ENCODE measurements at places on chromosomes 7 and 10.
A peak's percentile ranks its signal among the peaks of the same experiment; 100 is the strongest.

DNA sequence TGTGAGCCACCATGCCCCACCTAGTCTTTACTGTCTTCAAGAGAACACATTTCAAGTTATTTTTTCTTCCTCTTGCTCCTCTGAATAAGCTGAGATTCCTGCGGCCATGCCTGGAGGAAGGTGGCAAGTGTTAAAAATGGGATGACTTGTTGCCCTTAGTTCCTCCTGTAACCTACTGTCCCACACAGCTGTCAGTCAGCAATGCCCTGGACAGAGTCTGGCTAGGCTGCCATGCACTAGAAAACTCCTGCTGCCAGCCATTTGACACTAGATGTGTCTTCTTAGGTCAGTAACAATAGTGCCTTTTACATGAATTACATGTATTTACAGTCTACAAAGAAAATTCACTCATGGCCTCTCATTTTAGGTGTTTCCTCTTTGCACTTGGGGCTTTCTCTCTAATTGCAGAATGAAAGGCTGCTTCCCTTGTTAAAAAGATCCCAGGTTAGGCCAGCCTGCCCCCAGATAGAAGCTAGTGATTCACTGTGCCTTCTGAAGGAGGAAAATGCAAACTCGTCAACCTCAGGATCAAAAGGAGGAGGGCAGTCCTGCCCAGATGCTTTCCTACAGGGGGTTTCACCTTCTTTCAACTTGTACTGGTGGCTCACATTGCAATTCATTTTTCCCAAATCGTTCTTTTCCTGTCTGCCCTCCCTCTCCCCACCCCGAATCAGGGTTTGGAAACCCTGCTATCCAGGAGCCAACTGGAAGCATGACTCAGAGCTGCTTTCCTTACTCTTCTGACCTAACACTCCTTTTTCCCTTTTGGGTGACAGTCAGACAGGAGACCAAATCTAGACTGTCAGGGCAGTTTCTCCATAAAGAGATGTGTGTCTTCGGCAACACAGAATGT is 136.6 kb downstream of the SPAG6 start:
- no peak for DNase-seq

GRCh38 chr7:99029466-99030435 is 114.2 kb downstream of the SMURF1 start:
- peak; percentile 45 for DNase-seq

DNA sequence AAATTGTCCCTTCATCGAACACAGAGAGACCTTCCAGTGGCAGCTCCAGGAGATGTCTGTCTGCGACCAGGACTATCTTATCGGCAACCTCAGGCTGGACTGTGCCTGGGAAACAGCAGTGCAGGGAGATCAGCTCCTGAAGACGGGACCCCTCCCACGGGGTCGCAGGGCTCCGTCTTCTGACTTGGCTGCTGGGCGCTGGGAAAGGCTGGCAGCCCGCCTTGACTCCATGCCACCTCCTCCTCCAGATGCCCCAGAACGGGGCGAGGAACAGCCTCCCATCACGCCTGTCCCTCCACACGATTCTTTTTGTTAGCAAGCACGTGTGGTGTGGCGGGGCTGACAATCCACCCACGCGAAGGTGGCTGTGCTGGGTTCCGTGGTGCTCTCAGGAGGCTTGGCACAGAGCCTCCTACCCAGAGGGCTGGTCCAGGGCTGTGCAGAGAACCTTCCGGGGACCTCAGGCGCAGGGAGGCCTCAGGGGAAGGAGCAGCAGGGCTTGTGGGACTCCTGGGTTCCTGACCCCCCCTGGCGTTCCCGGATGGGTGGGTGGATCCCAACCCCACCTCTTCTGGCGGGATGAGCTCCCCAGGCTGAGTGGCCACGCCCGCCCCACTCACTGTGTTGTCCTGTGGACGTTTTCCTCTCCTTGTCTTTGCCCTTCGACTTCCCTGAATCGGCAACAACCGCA is 47.6 kb upstream of the NKX6-2 start:
- DNase-seq = peak; percentile 51

DNA sequence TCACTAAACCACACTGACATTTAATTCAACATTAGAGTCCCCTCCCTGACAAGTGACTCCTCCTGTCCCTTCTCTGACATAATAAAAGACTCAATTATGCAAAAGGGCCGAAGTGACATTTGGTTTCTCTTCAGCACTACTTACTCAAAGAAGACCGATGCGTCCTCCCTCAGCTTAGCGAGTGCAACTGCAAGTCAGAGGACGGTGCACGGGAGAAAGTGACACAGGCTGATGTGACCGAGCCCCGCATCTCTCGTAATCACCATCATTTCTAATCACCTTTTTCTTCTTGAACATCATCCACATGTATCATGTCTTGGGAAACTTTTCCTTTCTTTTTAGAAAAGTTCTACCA is 155.7 kb downstream of the TCERG1L start:
- no peak for DNase-seq

GRCh38 chr7:142770661-142771352 is at the start of gene PRSS2:
Gene PRSS2 (plus strand): TSS chr7:142770970. CDS start chr7:142770983, 13 bp downstream.
- DNase-seq = no peak

DNA sequence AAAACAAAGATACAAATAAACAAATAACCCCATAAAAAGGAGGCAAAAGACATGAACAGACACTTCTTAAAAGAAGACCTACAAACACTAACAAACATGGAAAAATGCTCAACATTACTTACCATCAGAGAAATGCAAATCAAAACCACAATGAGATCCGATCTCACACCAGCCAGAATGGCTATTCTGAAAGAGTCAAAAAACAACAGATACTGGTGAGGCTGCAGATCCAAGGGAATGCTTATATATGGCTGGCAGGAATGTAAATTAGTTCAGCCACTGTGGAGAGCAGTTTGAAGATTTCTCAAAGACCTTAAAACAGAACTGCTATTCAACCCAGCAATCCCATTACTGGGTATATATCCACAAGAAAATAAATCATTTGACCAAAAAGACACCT is 80.4 kb upstream of the NRP1 start:
- no peak for DNase-seq

DNA sequence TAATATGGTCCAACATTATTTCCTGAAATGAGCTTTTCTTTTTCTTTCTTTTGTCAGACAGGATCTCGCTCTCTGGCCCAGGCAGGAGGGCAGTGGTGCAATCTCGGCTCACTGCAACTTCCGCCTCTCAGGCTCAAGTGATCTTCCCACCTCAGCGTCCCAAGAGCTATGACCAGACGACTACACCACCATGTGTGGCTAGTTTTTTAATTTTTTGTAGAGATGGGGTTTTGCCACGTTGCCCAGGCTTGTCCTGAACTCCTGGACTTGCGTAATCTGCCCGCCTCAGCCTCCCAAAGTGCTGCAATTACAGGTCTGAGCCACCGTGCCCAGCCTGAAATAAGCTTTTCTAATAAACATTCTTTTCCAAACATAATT is 48.6 kb downstream of the CUL2 start:
- no peak for DNase-seq

DNA sequence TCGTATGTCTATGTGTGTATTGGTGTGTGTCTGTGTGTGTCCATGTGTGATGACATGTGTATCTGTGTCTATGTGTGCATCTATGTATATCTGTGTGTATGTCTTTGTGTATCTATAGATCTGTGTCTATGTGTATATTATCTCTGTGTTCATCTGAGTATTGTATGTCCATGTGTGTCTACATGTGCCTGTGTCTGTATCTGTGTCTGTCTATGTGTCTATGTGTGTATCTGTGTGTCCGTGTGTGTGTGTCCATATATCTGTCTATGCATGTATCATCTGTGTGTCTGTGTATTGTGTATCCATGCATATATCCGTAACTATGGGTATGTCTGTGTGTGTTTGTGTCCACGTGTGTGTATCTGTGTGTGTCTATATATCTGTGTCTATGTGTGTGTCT is 2.7 kb upstream of the FAM20C start:
- no peak for DNase-seq

GRCh38 chr7:139683137-139683921 is 94.5 kb downstream of the HIPK2 start:
- no peak for DNase-seq

GRCh38 chr7:109939207-109939606 is 1151.7 kb upstream of the LRRN3 start:
- no peak for DNase-seq

- no peak for DNase-seq
These were observed 250.0 kb upstream of the KLF6 start for GRCh38 chr10:4034907-4035598.

GRCh38 chr10:93219347-93219746 is 145.7 kb downstream of the CYP26A1 start:
- no peak for DNase-seq

DNA sequence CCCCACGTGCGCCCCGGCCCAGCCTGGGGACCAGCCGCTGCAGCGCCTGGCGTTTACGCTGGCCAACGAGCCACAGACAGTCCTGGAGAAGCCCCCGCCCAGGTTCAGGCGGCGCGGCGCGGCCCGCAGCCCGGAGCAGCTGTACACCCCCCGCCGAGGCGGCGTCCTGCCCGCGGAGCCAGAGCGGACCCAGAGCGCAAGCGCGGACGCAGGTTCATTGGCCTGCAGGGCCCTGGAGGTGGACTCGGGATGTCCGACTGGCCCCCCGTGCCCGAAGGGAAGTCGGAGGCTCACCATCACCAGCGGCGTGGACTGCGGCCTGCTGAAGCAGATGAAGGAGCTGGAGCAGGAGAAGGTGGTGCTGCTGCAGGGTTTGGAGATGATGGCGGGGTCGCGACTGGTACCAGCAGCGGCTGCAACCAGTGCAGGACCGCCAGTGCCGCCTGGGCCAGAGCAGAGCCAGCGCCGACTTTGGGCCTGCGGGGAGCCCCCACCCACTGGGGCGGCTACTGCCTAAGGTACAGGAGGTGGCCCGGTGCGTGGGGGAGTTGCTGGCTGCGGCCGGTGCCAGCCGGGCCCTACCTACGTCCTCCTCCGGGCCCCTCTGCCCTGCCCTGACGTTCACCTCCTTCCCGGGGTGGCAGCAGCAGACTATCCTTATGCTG is 72.0 kb upstream of the KCTD7 start:
- DNase-seq = no peak

DNA sequence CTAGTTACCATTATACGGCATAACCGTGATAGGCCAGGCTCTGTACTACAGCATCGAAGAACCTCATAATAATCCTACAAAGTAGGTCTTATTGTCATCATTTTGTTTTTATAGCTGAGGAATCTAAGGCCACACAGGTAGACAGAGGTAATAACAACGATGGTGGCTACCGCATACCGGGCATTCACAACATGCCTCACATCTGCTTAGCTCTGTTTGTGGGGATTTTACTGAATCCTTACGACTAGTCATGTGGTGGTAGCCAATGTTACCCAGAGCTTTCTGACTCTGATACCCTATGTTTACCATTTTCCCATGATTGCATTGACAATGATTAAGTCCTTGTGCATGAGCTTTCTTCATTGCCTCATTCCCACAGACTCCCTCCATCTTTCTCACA is 269.4 kb downstream of the TCF7L2 start:
- no peak for DNase-seq

- DNase-seq = peak; percentile 47
These were observed 57.2 kb upstream of the ELN start for GRCh38 chr7:73970801-73971229.

DNA sequence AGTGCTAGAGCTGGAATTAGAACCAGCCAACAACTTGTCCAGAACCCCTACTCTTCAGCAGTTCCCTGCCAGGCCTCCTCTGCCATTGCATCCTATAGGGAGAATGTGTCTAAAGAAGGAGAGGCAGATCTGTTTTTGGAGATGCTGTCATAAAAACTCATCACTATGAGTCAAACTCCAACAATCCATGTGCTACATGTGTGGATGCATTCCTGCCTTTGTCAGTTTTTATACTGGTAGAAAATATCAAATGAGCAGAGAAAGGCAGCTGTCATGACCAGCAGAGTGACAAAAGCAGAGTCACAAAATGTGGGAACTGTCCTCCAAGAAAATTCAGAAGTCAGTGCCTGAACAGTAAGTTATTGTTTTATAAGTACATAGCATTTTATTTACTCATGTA is 93.0 kb downstream of the ABLIM1 start:
- DNase-seq = no peak

DNA sequence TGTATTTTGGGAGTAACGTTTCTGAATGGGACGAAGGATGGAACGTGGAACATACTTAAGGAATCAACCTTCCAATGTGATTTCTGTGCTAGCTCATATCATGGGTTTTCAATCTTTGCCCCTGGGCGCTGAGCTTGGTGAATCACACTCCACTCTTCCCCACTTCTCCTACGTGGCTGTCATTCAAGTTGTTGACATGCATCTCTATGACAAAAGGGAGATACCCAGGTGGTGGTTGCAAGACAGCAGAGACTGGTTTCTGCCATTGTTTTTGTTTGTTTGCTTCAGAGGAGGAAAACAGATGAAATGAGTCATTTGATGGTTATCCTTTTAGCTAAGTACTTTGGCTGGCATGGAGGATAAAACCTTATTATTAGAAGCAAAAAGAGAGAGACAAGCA is 573.9 kb downstream of the GATA3 start:
- DNase-seq = no peak

Measured in sciatic nerve (tissue), 2 donors.